Activated CD8-positive, alpha-beta T cell treated with anti-CD3 and anti-CD28 coated beads for 36 hours (primary cell): ENCODE measurements at places on chromosomes 1 and 21.

- no peak for DNase-seq
Observed at GRCh38 chr1:155993595-155993994, 15.2 kb upstream of the ARHGEF2 start.

GRCh38 chr1:42305639-42306038 lies 29.4 kb downstream of the FOXJ3 start:
- DNase-seq: no peak

DNA sequence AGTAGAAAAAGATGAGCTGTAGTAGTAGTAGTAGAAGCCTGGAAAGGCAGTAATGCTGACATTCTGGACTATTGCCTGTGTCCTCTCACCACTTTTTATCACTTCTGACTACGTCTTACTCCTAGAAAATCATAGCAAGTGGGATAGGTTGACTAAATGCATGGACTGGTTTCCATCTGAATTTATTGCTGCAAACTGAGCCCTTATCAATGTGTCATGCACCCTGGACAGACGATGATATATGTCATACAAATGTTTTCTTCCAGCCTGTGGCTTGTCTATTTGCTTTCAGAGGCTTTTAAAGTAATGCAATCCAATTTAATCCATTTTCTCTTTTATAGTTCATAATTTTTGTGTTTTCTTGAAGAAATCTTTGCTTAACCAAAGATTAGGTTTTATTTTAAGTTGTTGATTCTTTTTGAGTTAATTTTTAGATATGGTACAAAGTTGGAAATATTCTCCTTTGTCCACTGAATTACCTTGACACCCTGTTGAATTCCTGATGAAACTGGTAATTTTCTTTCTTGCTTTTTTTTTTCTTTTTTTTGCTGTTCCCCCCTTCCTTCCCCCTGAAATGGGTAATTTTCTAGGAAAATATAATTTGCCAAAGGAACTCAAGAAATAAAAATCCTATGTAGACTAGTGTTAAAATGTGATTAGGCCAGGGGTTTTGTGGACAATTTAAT lies 47.1 kb downstream of the PHACTR4 start:
- no peak for DNase-seq

- DNase-seq: no peak
Observed at GRCh38 chr1:205030896-205031295, 12.1 kb upstream of the CNTN2 start.

GRCh38 chr1:185996211-185996610 lies 262.0 kb downstream of the HMCN1 start:
- no peak for DNase-seq

- DNase-seq: no peak
Observed at GRCh38 chr1:151915061-151915686, 5.9 kb upstream of the THEM4 start.

GRCh38 chr21:39866093-39866492 lies 1.1 kb upstream of the PCP4 start:
- DNase-seq: no peak

DNA sequence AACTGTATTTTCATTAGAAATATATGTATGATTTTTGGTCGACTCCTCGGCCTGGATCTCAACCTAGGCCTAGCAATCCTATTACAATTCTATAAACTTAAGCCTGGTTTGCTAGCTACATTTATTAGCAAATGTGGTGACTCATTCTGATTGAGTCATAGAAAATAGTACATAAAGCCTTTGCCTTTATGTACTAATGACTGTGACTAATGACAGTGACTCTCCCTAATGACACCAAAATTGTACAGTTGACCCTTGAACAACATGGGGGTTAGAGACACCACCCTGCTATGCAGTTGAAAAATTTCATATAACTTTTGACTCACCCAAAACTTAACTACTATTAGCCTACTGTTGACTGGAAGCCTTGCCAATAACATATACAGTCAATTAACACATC lies 78.9 kb downstream of the CLEC20A start:
- no peak for DNase-seq

DNA sequence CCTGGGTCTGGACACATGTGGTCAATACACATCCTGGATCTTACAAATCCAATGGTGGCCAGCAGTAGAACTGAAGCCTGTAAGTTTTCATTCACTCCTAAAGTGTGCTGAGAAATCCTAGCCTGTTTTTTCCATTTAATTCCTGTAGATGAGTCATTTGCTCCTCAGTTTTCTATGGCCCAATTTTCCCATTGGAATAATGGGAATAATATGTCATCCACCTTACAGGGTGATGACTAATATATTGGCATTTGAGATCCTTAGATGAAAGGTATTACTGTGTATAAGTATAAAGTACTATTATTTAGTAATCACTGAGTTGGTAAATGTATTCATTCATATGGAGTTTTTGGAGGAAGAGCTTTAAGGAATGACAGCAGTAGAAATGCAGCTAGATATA lies 89.7 kb upstream of the ADAR start:
- no peak for DNase-seq

DNA sequence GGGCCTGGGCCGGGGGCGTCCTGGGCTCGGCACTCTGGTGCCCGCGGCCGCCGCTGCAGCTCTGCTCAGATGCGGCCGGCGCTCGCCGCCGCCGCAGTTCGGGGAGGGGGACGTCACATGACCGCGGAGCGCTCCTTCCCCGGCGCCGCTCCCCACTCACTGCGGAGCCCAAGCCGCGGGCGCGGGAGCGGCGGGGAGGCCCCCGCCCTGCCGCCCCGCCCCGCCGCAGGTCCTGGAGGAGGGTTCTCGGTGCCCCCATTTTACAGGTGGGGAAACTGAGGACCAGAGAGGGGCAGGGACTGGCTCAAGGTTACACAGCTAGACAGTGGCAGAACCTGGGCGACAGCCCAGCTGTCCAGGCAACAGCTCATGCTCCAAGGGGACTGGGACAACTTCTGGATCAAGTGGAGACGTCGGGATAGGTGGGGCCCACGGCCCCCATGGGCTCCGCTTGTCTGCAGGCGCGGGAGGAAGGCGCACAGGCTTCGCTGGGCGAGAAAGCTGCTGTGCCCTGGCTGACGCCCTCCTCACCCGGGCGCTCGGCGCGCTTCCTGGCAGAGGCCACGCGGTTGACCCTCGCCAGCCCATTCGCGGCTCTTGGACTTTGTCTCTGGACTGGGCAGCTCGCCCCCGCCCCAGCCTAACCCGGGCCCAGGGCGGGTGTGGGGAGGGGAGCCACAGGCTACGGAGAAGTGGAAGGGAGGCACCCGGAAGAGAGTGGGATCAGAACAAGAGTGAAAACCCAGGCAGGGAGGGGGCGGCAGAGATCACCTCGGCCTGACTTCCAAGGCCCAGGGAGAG lies at the start of gene RAP1GAP:
Gene RAP1GAP, minus strand, starts transcription at position 100 of the 801 bp plus-strand sequence. CDS start 49,325 bp downstream, outside the sequence.
- DNase-seq: peak; percentile 40
